ENCODE measurements at places on chromosomes 3 and 15.
A peak's percentile ranks its signal among the peaks of the same experiment; 100 is the strongest.

GRCh38 chr3:99625237-99625622 is 13.2 kb upstream of the COL8A1 start:
- no peak for DNase-seq

GRCh38 chr15:95327661-95328060 is 1002.8 kb upstream of the NR2F2 start:
- DNase-seq, result no peak

DNA sequence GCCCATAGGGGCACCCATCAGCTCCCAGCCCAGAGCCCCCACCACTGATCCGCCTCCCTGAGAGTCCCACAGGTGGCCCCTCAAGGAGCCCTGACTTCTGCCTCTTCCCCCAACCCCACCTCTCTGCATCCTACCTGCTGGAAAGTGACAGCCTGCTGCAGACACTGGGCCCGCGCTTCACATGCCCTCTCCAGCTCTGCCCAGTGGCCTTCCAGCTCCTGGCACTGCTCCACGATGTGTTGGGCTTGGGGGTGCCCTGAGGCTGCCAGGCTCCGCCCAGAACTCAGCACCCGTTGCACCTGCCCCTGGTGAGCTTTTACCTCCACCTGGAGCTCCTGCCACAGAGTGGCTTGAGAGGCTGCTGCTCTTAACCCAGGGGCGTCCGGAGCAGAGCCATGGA is 20.1 kb downstream of the SPTBN5 start:
- no peak for DNase-seq

DNA sequence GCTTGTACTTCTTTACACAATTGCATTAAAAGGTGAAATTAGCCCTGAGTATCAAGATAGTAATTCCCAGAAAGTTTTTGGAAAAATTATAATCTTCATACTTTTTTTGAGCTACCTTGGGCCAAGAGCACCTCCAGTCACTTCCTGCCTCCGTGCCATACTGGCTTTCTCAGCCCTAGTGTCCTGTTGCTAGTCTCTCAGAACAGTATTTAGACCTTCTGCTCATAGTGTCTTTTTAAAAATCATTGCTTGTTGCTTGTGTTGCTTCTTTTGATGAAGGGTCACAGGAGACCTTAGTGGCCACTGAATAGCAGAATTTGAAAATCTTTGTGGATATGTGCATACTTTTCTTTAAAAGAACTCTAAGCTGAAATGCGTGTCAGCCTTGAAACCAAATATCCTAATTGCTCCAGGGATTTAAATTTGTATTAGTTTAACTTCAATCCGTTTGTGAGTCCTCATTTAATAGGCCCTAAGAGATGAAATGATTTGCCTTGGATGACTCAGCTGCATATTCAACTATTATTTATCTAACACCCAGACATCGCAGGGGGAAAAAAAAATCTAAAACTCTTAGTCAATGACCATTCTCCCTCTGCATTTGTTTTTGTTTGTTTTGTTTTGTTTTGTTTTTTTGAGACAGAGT is 29.1 kb upstream of the LXN start:
- DNase-seq, result no peak

GRCh38 chr15:90988296-90988695 is 6.0 kb downstream of the PRC1 start:
- no peak for DNase-seq

DNA sequence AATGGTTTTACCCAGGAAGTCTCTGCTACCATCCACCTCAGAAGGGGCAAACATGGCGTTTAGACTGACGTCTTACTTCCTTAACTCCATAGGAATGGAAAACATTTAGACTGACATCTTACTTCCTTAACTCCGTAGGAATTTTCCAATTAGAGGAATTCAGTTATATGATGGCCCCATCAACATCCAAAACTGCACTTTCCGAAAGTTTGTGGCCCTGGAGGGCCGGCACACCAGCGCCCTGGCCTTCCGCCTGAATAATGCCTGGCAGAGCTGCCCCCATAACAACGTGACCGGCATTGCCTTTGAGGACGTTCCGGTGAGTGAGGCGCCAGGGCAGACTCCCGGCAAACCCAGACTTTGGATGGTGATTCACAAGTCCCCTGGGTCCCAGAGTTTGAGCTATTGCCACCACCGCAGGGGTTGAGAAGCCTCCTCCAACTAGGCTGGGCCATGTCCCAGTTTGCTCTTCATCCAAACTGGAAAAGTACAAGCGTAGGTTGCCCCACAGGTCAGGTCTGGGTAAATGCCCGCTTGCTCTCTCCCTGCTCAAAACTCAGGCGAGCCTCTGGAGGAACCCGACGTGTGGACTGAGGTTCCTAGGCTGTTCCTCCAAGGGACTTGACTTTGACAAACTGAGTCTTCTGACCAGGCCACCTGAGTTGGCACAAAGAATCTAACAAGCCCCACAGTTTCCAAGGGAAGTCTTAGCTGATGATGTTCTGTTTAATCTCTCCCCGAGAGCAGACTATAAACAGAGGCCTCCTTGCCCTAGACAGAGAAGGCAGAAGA is 57.7 kb downstream of the MESD start:
- no peak for DNase-seq

GRCh38 chr15:29364426-29365078 is 94.9 kb upstream of the NSMCE3 start:
- DNase-seq, result no peak

- DNase-seq, result no peak
Measured at GRCh38 chr3:37601832-37602231, 259.8 kb upstream of the CTDSPL start.

DNA sequence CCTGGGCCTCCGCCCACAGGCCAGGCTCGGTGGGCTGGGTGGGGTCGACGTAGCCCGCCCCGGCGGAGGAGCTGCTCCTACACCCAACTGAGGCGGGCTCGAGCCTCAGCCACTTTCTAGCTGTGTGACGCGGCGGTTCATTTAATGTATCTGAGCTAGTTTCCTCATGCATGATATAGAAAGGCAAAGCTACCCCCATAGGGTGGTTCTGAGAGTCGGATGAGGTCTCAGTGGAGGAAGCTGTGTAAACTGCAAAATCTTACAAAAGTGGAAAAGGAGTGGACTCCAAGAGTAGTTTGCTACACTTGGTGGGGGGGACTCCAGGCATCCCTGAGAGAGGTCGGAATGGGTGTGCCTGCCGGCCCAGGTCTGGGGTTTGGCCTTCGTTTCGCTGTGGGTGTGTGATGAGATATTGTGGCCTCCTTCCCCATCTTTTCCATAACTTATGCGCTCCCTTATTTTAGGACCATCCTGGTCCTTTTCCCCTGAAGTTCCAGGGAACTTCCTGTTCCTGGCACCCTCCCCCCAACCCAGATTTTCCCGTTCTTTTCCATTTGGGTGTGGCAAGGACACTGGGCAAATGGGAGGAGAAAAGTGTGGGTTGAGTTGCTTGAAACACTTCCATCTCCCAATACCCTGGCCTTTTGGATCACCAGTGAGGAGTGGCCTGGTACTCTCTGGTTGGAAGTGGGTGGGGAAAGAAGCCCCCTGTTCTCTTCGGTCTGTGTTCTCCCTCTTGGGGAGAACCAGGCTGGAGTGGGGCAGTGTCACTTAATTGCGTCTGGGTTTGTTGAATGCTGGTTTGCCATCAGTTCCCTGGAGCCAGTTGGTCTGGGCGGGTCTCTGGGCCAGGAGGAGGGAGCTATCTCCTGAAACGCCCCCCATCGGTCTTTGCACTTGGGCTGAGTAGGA is 1.1 kb downstream of the PDIA5 start:
- no peak for DNase-seq

DNA sequence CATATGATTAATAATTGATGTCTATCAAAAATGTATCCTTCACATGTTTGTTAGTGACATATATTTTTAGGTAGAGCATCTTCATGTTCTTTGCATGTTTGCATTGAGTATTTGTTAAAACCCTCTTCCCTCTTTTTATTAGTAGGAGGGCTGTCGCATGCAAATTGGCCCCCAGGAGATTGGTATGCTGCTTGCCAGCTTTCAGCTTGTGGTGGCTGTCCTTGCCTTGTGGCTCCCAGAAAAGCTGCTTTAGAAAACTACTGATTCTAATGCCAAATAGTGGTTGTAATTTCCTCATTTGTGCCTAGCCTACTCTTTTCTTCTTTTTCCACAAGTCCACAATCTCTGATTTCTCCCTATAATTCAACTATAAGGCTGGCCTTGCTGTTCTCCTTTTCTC is 886.8 kb downstream of the VGLL3 start:
- DNase-seq, result no peak

DNA sequence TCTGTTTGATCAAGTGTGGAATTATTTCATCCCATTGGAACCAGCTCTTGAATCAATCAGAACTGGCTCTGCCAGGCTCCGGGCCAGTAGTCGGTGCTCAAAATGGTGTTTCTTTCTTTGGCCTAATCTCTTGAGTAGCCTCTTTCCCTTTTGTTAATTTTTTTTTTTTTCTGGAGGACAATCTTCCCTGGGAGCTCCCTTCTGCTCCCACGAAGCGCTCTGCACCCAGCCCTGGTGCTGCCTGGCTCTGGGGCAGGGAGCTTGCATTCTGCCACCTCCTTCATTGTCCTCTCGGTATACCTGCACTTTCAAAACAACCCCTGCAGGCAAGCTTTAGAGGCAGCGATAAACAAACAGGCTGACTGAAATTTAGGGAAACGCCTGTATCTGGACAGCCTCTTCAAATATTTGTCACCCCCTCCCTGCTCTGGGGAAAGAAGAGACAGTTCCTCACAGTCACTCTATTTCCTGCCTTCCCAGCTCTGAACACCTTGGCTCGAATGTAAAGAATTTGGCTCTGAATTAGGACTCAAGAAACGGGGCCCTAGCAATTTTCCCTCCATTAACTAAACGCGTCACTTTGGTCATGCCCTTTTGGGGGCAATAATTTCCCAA is 1.1 kb upstream of the THSD4 start:
- DNase-seq, result no peak

- no peak for DNase-seq
Measured at GRCh38 chr3:140388202-140388922, 289.5 kb upstream of the TRIM42 start.

GRCh38 chr3:522888-523287 is 326.3 kb downstream of the CHL1 start:
- DNase-seq, result no peak

GRCh38 chr3:23760871-23761373 is 44.8 kb upstream of the UBE2E1 start:
- DNase-seq, result no peak

GRCh38 chr3:52998771-52999513 is 46.9 kb downstream of the SFMBT1 start:
- DNase-seq, result no peak

DNA sequence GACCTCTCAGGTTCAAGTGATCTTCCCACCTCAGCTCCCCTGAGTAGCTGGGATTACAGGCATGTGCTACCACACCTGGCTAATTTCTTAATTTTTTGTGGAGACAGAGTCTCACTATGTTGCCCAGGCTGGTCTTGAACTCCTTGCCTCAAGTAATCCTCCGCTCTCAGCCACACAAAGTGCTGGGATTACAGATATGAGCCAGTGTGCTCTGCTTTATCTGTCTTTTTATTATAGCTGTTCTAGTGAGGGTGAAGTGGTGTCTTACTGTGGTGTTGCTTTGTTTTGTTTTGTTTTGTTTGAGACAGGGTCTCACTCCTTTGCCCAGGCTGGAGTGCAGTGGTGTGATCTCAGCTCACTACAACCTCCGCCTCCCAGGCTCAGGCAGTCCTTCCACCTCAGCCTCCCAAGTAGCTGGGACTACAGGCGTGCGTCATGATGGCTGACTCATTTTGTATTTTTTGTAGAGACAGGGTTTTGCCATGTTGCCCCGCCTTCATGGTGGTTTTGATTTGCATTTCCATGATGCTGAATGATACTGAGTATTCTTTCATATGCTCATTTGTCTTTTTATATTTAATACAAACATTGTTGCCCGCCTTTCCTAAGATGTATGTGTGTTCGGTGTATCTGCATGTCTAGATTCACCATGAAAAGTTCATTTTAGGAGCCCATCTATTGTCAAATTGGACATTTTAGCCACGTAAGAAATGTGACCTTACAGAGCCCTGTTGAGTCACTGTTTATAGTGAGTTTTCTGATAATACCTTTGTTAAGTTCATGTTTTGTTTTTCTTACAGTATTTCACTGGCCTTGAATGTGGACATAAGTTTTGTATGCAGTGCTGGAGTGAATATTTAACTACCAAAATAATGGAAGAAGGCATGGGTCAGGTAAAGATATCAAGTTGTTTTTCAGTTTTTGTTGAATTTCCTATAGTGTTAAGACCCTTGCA is 80.6 kb downstream of the ARIH1 start:
- no peak for DNase-seq

DNA sequence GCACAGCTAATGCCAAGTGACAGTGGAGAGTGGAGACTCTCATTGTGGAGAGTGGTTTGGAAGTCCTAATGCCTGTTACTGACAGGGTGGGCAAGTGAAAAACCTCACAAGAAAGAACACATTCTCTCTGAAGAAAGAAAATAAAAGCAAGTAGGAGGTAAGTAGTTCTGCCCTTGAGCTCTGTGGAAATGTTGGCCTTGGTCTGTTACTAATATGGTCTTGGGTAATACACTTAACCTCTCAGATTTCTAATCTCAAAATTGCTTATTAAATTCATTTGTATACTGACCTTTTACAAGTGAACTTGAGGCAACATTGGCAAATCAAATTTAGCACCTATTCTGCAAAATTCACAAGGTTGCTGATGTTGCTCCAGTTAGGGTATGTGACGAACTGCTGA is 291.6 kb upstream of the CBLB start:
- no peak for DNase-seq

GRCh38 chr3:186849374-186849975 is 7.0 kb downstream of the ADIPOQ start:
- DNase-seq, result peak; percentile 29

GRCh38 chr15:72902245-72902918 is 118.8 kb upstream of the ADPGK start:
- no peak for DNase-seq

DNA sequence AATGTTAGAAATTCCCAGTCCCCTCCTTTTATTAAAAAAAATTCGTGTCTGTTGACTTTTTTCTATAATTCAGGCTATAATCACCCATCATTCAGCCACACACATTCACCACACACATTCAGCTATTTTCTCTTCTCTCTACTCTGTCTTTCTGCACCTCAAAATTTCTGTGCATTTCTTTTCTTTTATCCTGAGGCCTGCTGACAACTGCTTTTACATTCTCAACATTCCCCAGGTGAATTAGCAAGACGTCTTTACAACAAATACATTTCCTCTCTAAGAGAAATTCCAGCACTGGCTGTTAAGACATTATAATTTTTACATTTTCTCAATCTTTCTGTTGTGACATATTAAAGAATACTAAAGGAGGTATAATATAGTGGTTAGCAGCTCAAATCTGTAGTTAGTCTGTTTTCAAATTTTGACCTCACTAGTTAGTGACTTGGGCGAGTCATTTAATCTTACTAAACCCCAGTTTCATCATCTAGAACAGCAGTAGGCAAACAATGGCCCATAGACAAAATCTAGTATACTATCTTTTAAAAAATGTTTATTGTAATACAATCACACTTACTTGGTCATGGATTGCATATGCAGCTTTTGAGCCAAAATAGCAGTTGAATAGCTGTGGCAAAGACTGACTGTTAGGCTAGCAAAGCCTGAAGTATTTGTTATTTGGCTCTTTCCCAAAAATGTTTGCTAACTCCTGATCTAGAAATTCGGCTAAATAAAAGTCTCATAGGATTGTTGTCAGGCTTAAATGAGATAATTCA is 350.7 kb downstream of the NSUN3 start:
- DNase-seq, result no peak

All from GM18507 (cell line).